Activated naive CD4-positive, alpha-beta T cell (primary cell): ENCODE measurements at places on chromosomes 6 and 20.

GRCh38 chr6:37396571-37397180 lies 36.3 kb upstream of the CMTR1 start:
- no peak for DNase-seq

GRCh38 chr20:62507323-62507722 lies 31.5 kb upstream of the GATA5 start:
- DNase-seq: no peak

DNA sequence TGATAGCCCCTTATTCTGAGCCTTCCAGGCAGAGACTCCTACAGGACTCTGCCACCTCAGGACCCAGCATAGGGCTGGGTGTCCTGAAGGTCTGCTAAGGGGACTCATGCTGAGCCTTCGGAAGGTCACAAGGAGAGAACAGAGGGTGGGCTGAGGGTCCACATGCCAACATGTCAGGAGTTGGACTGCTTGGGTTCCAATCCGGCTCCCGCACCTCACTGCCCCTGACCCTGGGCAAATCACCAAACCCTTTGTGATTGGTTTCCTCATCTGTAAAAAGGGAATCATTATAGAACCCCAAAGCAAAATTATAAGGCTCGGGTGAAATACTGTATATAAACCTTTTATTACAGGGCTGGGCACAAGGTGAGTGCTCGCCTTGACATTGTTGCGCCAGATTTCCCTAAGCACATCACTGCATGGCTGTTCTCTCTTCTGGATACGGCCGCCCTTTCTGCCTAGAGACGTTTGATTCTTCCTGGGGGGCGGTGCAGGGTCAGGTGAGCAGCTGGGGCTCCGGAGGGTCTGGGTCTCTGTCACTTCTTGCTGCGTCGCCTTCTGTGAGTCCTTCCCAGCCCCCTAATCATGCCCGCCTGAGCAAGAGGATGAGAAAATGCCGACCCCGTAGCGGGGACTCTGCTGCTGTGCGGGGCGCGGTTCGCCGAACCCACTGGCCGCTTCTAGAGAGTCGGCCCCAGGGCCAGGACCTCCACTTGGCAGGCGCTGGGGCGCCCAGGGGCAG lies 90.5 kb upstream of the EPB41L1 start:
- no peak for DNase-seq

- no peak for DNase-seq
Observed at GRCh38 chr20:24954151-24954550, 5.1 kb downstream of the CST7 start.

GRCh38 chr20:41361757-41362747 lies 4.6 kb downstream of the EMILIN3 start:
- no peak for DNase-seq

DNA sequence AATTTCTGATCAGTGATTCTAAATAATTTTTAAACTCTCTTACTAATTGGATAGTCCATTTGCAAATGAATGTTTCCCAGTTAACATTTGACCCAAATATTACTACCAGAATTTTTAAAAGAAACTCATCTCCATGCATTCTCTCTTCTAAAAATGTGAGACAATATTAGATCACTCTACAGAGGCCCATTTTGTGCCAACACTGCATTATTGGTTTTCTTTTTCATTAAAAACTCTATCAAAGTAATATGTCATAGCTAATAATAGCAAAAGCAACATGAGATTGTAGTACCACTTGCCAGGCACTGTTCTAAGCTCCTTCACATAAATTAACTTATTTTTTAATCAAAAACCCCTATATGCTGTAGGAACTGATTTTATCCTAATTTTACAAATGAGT lies 345.6 kb upstream of the PLCB4 start:
- no peak for DNase-seq

- DNase-seq: no peak
Observed at GRCh38 chr6:64330694-64331307, 695.2 kb downstream of the PHF3 start.

- no peak for DNase-seq
Observed at GRCh38 chr6:132598473-132598872, 8.9 kb upstream of the TAAR5 start.

GRCh38 chr6:21214738-21215448 lies 378.7 kb upstream of the SOX4 start:
- no peak for DNase-seq

- DNase-seq: no peak
Observed at GRCh38 chr6:139099984-139100383, 34.9 kb upstream of the HECA start.

DNA sequence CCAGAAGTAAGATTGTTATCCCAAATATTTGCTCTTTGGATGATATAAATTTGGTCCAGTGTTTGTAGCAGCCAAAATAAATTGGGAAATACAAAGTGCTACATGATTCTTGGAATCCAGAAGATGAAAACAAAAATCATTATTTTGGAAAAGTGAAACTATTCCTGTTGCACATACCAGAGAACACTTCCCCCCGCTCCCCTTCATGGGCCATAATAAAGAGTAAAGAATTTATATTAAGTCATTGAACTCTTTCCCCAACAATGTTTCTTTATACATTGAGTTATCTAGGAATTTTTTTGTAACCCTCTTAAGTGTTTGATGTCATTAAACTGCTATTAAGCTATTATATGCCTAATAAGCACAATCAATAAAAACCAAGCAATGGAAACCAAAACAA lies 490.4 kb upstream of the HS3ST5 start:
- no peak for DNase-seq

GRCh38 chr6:170583756-170584180 lies 669 bp downstream of the PDCD2 start:
- no peak for DNase-seq

- DNase-seq: no peak
Observed at GRCh38 chr6:19444041-19444440, 393.1 kb upstream of the ID4 start.

DNA sequence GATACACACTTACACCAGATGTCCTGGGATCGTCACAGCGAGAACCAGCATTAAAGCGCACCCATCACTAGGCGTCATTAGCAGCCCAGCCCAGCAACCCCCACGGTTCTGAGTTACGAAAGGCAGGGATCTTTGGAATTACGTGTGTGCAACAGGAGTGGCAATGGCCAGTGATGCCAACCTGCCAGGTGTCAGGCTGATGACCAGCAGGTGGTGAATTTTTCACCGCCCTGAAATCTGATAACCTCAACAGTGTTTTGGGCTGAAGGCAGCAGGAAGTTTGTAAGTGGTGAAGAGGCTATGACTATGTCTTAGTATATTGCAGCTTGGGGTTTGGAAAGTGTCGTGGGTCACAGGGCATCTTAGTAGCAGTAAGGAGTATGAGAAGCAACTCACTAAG lies 166.1 kb downstream of the TMEM242 start:
- DNase-seq: no peak

DNA sequence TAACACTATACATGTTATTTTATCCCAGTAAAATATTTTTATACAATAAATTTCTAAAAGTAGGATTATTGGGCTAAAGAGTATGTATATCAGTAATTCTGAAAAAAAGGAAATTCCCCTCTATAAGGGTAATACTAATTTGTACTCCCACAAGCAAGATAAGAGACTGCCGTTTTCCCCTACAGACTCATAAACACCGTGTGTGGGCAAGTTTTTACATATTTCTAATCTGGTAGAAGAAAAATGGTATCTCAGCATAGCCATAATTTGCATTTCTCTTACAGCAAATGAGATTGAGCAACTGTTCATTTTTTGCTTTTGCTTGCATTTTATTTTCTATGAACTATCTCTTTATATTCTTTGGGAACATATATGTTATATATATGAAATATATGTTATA lies 26.0 kb upstream of the MYMX start:
- no peak for DNase-seq

DNA sequence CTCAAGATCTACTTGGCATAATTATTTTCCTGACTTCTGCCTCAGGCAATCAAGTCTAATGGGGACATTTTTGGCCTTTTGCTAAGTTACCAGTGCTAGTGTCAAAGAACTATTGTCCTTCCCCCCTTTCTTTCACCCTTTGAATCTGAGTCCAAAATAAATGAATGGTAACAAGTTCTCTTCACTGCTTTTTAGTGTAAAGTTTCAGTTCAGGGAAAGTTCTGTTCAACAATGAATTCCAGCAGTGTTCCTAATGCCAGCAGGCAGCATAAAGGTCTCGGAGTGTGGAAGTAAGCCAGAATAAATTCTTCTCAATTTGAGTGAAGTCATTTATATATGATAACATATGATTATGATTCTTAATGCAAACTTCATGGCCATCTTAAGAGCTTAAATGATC lies 20.8 kb upstream of the TSPYL1 start:
- DNase-seq: no peak

DNA sequence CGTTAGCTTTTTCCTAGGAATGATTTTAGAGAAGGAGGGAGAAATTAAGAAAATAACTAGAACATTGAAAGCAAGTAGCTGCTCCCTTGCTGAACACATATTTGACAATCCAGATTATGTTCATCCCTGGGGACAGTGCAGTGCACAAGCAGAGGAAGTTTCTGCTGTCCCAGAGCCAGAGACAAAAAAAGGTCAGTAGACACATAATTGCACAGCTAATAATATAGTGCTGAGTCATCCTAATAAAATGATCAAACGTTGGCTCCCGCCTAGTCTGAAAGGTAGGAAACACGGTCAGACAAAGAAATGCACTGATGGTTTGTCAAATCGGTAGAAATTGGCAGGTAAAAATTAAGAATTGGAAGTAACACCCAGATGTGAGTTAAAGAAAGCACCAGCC lies 21.7 kb upstream of the SSTR4 start:
- DNase-seq: no peak

DNA sequence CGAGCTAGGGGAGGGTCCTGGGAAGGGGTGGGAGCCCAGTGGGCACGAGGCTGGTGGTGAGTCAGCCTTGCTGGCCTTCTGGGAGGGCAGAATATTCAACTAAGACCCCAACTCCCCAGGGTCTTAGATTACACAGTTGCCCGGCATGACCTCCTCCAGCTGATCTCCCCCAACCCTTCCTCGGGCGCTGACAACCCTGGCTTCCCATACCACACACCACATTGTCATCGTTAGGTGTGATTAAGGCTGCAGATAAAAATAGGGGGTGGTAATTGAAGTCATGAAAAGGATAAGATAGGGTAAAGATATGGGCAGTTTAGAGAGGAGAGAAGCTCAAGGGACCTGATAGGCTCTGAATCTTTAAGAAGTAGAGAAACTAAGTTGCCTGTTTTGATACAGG lies 10.5 kb downstream of the CDC40 start:
- DNase-seq: no peak

- no peak for DNase-seq
Observed at GRCh38 chr6:20746024-20746423, 211.8 kb downstream of the CDKAL1 start.

DNA sequence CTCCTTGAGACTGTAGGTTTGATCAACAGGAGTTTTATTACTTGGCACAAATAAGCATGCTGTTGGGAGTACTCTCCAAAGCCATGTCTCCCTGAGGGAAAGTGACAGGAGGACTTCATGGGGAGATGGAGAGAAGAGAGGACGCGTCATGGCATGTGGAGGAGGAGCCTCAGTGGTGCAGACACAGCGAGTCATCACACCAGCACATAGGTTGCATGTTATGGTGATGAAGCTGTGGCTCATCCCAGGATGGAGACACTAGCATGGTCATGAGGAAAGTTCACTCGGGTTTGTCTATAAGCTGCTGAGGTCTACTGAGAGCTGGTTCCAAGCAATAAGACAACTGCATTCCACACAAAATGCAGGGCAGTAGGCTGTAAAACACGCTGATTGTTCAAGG lies 13.2 kb upstream of the SSTR4 start:
- no peak for DNase-seq

- DNase-seq: no peak
Observed at GRCh38 chr6:144415014-144415413, 129.9 kb downstream of the UTRN start.

- DNase-seq: no peak
Observed at GRCh38 chr20:34171640-34172039, 59.6 kb upstream of the EIF2S2 start.

DNA sequence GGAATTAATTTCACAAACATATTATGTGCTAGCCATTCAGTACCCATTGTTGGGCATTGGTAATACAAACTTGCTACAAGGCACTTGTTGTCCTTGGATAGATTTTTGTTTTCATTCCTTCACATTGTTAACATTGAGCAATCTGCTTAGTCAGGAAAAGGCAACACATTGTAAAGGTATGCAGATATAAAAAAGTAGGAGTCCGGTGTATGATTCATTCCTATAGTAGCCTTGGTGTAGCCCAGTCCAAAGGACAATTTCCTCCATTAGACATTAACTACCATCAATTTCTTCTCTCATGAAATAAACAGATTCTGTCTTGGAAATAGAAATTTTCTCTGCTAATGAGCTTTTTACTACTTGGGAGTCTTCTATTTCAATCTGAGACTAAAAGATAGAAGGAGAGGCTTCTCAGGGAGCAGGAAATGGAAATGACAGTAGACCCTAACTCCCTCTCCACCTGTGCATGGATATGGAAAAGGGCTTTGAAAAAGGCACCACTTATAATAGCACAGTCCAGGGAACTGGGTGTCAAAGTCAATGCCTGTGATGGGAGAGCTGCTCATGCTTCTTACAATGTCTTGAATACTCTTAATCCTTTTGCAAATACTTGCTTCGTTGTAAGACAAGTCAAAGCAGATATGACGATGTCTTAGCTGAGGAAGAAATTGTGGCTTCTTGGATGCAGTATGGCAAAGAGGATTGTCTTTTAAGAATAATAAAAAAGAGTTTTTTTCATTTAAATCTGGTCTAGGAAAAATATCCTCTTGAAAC lies 369.4 kb upstream of the CITED2 start:
- no peak for DNase-seq

DNA sequence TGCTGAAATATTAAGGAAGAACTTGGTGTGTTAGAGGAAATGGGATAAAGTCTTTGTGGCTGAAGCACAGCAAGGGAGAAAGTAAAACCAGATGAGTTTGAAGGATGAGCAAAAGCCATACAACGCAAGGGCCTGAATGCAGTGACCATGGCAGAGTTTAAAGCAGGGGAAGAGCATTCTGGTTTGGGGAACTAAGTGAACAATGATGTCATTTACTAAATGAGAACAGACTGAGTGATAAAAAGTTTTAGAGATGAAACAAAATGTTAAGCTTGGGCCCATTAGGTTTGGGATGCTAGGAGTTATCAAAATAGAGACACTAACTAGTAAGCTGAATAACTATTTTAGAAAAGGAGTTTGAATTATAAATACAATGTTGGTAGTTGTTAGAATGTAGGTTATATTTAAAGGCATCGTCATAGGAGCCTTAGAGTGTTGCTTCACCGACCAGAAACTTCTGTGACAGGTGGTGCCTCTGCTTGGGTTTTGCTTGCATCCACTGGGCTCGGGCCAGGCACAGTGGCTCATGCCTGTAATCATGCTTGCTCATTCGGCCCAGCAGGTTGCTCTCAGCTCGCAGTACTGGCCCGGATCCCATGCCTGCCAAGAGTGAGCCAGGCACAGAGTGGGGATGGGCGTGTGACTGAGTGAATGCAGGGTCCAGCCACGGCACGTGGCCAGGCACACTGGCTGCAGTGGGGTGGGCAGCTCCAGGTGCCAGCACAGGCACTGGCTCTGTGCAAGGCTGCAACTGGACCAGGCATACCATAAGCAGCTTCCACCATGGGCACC lies 37.4 kb upstream of the OPRM1 start:
- no peak for DNase-seq

GRCh38 chr6:135759831-135760230 lies 91.7 kb upstream of the PDE7B start:
- no peak for DNase-seq
